ENCODE measurements at places on chromosomes 16 and 17. TPM values are rescaled to one million over a fixed set of nuclear protein-coding genes. Genes with fewer than 3 reads are reported as not detected.

DNA sequence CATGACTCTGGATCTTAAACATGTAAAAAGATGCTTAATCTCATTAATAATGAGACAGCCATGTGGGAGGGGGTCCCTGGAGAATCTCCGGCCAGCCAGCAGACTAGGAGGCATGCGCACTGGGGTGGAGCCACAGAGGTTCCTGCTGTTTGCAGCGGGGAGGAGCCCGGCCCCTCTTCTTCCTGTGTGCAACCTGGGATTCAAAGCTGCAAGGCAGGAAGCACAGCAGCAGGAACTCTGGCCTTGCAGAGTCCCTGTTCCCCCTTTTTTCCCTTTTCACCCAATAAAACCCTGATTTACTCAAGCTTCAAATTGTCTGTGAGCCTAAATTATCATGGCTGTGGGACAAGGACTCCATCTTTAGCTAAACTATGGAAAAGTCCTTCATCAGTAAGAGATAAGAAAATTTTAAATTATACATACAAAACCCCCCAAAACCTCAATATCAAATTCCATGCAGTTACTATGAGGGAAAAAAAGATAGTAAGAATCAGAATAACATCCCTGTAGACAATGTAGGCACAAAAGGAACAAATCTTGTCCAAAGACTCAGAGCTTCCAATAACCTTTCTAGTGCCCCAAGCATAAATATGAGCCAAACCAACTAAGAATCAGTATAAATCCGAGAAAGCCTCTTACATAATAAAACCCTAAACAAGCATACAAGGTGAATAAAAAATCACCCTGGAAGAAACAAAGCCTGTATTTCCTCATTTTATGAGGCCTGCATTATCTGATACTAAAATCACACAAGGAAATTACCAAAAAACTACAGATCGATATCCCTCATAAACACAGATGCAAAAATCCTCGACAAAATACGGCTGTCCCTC lies 12.1 kb downstream of the CFDP1 start:
- peak overlapping the region; percentile 74 for H3K27ac ChIP-seq
- 0 out of 2 replicates have a peak overlapping the region, but pooled peaks have one; percentile 5 for H3K4me3 ChIP-seq
- no peak for DNase-seq
- peaks cover 11% of the 10 kb centered on the region for H3K4me1 ChIP-seq

DNA sequence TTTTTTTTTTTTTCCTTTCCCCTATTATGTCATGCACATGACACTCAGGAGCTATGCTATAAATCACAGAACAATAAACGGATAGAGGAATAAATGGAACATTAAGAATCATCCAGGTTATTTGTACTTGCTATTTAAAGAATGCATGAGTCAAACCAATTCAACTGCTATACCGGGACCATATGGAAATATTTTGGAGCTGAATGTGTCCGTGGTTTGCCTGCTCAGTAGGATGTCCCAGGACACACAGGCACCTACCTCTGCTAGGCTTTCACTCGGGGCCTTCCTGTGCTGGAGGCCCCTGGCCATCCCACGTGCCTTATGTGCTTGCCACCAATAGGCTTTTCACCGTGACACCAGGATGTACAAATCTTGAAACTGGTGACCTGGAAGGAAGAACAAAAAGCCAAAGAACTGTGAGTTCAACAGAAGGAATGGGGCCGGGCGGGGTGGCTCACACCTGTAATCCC lies 15.3 kb upstream of the SEC14L1 start:
- no peaks in the 10 kb centered on the region for H3K36me3 ChIP-seq
- no peaks in the 10 kb centered on the region for H3K27me3 ChIP-seq
- peaks cover 94% of the 10 kb centered on the region for H3K4me1 ChIP-seq
- peak overlapping the region; percentile 95 for H3K27ac ChIP-seq
- no peak overlapping the region for H3K4me3 ChIP-seq

DNA sequence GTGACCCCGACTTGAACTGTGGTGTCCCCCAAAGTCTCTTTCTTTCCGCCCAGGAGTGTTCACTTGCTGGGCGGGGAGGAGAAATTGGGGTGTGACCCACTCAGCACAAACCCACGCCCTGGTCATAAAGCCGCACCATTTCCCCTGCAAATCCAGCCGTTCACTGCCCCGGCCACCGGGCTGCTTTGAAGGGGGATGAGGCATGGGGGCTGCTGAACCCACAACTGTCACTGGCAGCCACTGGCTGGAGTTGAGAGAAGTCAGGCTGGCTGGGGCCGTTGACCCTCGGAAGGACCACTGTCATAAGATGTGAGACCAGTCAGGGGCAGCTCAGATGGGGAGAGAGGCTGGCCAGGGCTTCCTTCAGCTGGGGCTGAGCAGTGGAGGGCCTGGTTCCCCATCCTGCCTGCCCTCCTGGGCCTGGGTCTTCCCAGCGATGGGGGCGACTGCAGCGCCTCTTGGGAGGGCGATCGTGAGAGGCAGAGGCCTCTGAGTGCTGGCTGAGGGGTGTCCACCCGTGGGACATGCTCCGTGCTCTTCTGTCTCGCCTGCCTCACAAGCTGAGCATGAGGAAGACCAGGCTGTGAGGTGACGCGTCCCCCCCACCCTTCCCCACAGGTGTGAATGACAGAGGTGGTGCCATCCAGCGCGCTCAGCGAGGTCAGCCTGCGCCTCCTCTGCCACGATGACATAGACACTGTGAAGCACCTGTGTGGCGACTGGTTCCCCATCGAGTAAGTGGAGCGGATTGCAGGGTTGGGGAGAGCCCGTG lies 19.5 kb downstream of the C16orf90 start:
- no peaks in the 10 kb centered on the region for H3K36me3 ChIP-seq
- H3K4me1 ChIP-seq = no peaks in the 10 kb centered on the region
- no peak overlapping the region for H3K4me3 ChIP-seq
- no peaks in the 10 kb centered on the region for H3K27me3 ChIP-seq

DNA sequence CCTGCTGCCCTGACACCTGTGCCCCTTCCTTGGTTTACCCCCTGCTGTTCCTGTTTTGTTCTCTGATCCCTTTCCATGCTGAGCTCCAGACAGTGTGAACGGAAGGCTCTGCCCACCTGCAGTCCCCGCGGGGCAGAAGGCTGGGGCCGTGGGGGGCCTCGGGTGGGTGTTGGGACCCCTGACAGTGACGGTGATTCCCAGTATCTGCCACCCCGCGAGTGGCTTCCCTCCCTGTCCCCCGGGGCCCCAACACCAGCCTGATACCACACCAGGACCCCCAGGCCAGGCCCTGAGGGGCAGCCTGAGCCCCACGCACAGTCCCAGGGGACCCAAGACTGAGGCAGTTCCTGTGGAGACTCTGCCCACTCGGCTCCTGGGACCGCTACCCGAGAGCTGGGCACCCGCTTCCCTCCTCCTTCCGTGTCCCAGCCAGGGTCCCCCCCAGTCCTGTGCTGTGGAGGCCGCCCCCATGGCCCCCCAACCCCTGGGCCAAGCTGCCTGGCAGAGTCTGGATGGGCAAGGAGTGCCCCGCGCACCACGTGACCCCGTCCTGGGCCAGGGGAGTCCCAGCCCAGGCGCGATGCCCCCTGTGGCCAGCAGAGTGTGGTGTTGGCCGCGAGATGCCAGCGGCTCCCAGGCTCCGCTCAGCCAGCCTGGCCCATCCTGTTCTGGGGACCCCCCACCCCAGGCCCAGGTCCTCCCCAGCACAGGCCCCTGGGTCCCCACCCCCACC lies 10.0 kb upstream of the C1QTNF8 start:
- H3K36me3 ChIP-seq = no peaks in the 10 kb centered on the region
- no peak for DNase-seq
- H3K27ac ChIP-seq = peak overlapping the region; percentile 29
- peak overlapping the region; percentile 33 for H3K4me3 ChIP-seq

DNA sequence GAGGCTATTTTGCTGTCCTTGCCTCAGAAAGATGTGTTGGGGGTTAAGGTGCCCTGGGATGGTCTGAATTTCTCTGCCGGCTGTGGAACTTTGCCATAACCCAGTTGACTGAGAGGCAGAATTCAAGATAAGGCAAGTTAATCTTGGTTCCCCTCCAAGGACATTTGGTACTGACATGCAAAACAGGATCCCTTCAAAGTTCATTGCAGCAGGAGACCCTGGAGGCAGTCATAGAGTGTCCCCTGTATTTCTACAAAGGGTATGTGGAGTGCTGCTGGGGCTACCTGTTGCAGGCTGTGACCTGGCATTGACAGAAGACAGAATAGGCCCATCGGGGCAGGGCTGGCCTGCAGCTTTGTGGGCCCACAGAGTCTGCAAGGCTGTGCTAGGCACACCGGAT lies 135.6 kb upstream of the IRX3 start:
- no peaks in the 10 kb centered on the region for H3K27me3 ChIP-seq
- H3K27ac ChIP-seq = no peak overlapping the region
- DNase-seq = no peak
- H3K36me3 ChIP-seq = no peaks in the 10 kb centered on the region

DNA sequence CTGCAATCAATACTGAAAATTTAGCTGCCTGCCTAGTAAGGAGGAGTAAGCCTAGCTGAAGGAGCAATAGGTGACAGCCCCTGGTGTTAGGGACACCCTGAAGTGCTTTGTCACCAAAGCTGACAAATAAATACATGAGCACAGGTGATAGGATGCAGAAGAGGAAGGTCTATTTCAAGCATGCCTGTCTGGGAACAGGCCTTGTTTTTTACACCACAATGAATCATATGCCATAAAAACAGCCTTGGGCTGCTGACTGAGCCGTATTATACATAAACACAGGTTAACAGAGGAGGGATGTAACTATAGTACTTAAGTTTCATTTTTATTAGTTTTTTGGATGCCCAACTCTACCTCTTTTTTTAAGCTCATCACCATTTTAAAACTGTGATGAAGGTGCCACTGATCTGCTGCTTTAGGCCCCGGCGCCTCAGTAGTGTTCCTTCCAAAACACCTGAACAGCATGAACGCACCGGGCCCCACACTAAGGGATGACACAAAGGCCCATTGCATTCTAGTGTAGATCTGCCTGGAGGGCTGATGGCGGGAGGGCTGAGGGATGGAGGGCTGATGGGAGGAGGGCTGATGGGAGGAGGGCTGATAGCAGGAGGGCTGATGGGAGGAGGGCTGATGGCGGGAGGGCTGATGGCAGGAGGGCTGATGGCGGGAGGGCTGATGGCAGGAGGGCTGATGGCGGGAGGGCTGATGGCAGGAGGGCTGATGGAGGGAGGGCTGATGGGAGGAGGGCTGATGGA lies 150.3 kb downstream of the AATF start:
- DNase-seq = no peak
- no peak overlapping the region for H3K27ac ChIP-seq
- no peak overlapping the region for H3K4me3 ChIP-seq
- H3K36me3 ChIP-seq = peaks cover 6% of the 10 kb centered on the region
- H3K27me3 ChIP-seq = no peaks in the 10 kb centered on the region

DNA sequence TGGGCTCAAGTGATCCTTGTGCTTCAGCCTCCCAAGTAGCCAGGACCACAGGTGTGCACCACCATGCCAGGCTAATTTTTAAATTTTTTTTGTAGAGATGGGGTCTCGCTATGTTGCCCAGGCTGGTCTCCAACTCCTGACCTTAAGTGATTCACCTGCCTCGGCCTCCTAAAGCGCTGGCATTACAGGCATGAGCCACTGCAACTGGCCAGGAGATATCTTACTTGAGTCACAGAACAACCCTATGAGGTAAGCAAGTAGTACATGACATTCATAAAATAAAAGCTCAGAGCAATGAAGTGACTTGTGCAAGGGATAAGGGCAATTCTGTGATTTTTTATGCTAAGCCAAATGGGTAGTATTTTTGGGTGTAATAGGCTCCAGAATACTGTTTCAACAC lies 57.3 kb downstream of the CDC27 start:
- no peak overlapping the region for H3K27ac ChIP-seq
- H3K36me3 ChIP-seq = peaks cover 25% of the 10 kb centered on the region
- DNase-seq = no peak
- H3K4me3 ChIP-seq = no peak overlapping the region

DNA sequence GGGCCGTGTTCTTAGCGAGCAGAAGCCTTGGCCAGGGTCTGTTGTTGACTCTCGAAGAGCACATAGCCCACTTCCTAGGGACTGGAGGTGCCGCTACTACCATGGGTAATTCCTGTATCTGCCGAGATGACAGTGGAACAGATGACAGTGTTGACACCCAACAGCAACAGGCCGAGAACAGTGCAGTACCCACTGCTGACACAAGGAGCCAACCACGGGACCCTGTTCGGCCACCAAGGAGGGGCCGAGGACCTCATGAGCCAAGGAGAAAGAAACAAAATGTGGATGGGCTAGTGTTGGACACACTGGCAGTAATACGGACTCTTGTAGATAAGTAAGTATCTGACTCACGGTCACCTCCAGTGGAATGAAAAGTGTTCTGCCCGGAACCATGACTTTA lies 18.5 kb downstream of the RSPRY1 start:
- peaks cover 18% of the 10 kb centered on the region for H3K36me3 ChIP-seq
- no peak overlapping the region for H3K4me3 ChIP-seq
- H3K27me3 ChIP-seq = no peaks in the 10 kb centered on the region
- no peaks in the 10 kb centered on the region for H3K4me1 ChIP-seq

DNA sequence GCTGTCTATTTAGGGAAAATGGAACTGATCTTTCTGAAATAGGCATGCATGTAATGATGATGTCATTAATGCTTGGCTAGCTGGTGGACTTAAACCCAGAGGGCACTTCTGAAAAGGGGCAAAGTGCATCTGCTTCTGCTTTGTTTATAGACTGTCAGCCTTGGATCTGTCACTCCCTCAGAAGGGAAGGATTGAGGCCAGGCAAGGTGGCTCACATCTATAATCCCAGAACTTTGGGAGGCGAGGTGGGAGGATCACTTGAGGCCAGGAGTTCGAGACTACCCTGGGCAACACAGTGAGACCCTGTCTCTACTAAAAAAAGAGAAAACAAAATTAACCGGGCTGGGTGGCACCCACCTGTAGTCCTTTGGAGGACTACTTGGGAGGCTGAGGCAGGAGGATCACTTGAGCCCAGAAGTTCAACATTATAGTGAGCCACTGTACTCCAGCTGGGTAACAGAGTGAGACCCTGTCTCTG lies 185.5 kb downstream of the WWOX start:
- DNase-seq = no peak
- H3K27me3 ChIP-seq = no peaks in the 10 kb centered on the region
- H3K4me3 ChIP-seq = no peak overlapping the region
- no peaks in the 10 kb centered on the region for H3K36me3 ChIP-seq

GRCh38 chr17:1724869-1725641 lies 551 bp downstream of the WDR81 start:
- H3K27me3 ChIP-seq = no peaks in the 10 kb centered on the region
- peak overlapping the region; percentile 74 for H3K27ac ChIP-seq
- peaks cover 3% of the 10 kb centered on the region for H3K4me1 ChIP-seq
- DNase-seq = no peak
- H3K4me3 ChIP-seq = peak overlapping the region; percentile 61
- no peaks in the 10 kb centered on the region for H3K36me3 ChIP-seq

GRCh38 chr17:80426671-80427326 lies 11.8 kb downstream of the ENDOV start:
- H3K27ac ChIP-seq = no peak overlapping the region
- H3K4me3 ChIP-seq = no peak overlapping the region
- peak; percentile 30 for DNase-seq
- no peaks in the 10 kb centered on the region for H3K27me3 ChIP-seq
- H3K36me3 ChIP-seq = no peaks in the 10 kb centered on the region
- no peaks in the 10 kb centered on the region for H3K4me1 ChIP-seq

DNA sequence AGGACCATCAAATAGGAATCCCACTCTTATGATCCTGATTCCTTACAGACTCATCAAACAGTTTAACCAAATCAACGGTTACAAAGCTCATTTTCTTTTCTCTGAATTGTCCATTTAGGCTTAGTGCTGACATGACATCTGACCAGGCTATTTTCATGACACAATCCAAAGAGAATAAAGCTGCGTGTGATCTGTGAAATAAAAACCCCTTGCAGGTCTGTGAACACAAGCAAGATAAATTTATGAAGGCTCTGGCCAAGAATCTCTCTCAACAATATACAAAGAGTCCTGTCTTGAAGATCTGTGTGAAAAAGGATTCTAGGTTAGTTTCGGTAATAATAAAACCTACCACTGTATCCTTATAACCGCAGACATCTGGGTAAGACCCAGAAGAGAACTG lies 22.0 kb downstream of the COG1 start:
- no peaks in the 10 kb centered on the region for H3K27me3 ChIP-seq
- H3K4me3 ChIP-seq = no peak overlapping the region
- H3K27ac ChIP-seq = no peak overlapping the region
- H3K36me3 ChIP-seq = 0 out of 2 replicates have a peak, but pooled peaks cover 2% of the 10 kb centered on the region

ALOX12 gene
- total RNA-seq = not detected

LDHD gene
- total RNA-seq = 3.1 TPM

SLC13A2 gene
- total RNA-seq = not detected
